ENCODE measurements at places on chromosomes 13 and 19.

DNA sequence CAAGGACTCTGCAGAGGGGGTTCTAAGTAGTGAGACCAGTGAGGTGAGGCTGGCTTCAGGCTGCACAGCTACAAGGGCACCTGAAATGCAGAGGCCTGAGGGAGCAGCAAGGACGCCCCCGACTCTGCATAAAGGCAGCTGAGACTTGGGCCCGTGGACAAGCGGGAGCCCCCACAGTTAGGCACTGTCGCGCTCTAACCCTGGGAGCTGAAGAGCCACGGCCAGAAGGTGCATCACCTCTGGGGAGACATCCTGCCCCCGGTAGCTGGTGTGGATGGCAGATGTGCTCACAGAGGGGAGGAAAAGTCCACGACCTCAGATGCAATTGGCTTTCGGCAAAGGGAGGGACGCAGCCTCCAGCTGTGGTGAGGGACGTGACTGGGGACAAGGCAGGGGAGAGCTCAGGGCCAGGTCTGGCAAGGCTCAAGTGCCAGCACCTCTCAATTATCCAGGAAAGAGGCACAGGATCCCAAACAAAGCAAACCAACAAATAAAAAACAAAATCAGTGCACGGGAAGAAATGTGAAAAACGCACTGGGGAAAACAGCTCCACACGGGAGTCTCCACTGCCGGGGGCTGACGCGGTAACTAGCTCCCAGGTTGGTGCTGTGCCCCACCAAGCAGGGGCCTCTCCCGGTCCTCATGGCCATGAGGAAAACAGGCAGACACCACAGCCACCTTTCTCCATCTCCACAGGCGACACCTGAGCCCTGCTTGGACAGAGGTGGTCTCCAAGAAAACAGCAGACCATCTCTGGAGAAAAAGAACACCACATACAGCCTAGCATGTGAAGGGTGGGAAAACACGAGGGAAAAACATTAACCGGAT lies 23.0 kb upstream of the PLPP2 start:
- DNase-seq, result no peak

DNA sequence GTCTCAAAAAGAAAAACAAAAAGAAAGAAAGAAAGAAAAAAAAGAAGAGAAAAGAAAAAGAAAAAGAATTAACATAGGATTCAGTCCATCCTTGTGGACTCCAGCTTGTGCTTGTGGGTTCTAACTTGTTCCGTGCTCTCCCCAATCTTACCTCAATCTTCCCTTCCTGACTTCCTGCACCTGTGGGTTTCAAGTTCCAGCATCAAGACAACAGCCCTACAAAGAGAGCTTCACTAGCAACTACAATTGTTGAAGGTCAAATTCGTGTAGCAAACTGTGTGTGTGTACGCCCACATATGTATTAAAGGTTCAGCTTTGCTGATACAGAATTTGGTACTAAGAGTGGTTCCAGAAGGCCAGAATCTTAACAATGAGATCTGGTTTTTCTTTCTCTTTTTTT lies 25.3 kb downstream of the FXYD5 start:
- DNase-seq, result no peak

GRCh38 chr13:78383071-78383484 lies 220.3 kb downstream of the POU4F1 start:
- DNase-seq, result no peak

GRCh38 chr19:22602631-22603272 lies 31.4 kb upstream of the ZNF492 start:
- DNase-seq, result no peak

All from stimulated activated CD8-positive, alpha-beta memory T cell treated with anti-CD3 and anti-CD28 coated beads, Interleukin-7, amount 100 ng/mL, for 48 hours (primary cell).